Right renal cortex interstitium (tissue), 3 donors: ENCODE measurements at places on chromosomes 4 and X.

GRCh38 chrX:77447653-77448569 is 722 bp downstream of the FGF16 start:
- DNase-seq = no peak

- DNase-seq = no peak
These were observed 135.7 kb upstream of the SCML1 start for GRCh38 chrX:17601441-17602200.

DNA sequence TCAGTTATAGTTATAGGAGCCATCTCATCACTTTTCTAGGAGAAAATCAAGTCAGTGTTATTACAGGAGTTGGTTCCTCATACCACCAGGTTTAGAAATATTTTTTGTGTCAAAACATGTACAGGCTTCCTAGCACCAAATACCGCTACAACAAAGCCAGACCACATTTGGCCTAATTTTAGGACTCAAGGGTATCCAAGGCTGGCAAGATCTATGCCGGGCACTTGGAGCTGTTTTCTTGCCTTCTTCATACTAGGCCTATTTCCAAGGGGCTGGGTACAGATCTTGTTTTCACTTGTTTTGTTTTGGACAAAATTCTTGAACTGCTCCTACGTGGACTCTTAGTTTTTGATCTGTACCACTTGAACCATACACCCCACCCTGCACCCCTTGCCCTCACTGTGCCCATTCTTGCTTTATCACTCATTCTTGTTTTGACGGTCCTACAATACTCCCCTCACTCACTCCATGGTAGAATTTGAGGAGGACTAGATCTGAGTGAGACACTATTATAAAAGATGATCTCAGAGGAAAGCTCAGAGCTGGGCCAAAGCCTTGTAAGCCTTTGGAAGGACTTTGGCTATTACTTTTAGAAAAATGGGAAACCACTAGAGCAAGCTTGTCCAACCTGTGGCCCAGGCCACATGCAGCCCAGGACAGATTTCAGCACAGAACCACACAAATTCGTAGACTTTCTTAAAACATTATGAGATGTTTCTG is 17.7 kb upstream of the TMEM144 start:
- no peak for DNase-seq

GRCh38 chrX:1528186-1528883 is 8.7 kb downstream of the P2RY8 start:
- DNase-seq = no peak

GRCh38 chrX:7965436-7965835 is 38.2 kb upstream of the PNPLA4 start:
- DNase-seq = no peak

GRCh38 chrX:55818673-55819375 is 101.3 kb downstream of the RRAGB start:
- no peak for DNase-seq
